ENCODE measurements at places on chromosomes 2 and 18. TPM values are rescaled to one million over a fixed set of nuclear protein-coding genes. Genes with fewer than 3 reads are reported as not detected.

DNA sequence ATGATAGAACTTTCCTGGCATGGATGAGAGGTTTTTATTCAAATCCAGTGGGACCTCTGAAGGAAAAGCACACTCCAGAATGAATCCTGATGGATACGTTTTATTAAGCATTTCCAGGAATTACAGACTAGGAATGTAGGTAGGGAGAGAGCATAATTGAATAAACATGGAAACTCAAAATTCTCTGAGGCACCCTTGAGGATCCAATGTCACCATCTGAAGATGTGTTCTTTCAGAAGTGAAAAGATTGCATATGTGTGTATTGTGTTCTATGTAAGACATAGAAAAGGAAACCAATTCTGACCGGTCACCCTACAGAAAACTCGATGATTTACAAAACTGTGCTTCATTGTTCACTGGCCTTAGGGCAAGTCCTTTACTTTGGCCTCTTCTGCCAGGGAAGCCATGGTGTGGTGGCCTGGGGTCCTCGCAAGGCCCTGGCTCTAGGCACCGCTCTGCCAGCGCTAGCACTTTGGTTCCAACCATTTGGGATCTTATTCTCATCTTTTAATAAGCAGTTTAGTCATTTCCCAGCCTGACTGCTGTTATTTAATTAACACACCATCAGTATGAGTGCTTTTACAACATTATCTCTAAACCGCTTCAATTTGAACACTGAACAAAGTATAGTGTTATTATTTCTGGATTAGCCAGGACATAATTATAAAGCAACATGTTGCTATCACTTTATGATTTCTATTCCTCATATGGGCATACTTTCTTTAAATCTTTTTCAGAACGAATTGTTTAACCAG lies 4.5 kb upstream of the GKN1 start:
- DNase-seq, result no peak

GRCh38 chr2:216071111-216071851 lies 10.3 kb downstream of the PECR start:
- no peak for DNase-seq

Gene CENPA
- 0.99 TPM for total RNA-seq

Gene RIOK3
- 63.0 TPM for total RNA-seq

GRCh38 chr18:31952223-31952622 lies 9.3 kb upstream of the TRAPPC8 start:
- no peak for DNase-seq

DNA sequence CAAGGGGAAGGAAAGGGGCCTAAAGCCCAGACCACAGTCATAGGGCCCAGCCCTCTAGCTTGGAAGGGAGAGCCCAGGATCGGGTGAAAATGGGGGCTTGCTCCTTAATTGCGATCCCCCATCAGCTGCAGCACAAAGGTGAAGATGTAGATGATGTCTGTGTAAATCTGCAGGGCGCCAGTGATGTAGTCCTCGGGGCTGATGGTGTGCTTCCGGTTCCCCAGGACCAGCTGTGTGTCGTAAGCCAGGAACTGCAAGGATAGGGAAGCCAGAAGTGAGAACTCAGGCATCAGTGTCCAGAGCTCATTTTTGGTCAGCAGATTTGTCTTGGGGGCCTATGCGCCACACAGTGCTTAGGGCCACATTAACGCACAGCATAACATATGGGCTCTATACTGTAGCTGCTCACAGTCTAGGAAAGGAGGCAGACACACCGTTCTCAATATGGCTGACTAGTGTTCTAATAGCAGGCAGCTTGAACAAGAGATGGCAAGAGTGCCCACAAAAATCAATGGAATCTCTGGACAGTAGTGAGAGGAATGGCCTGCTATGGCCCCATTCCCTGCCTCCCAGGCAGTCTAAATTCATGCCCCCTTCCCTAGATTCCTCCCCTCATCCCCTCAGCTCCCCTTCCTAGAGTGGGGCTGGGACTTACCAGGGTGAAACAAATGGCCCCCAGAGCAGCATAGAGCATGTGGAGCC lies 5.2 kb downstream of the PNKD start:
- DNase-seq, result no peak

- no peak for DNase-seq
Measured at GRCh38 chr18:36623681-36624190, 205.1 kb downstream of the TPGS2 start.

DNA sequence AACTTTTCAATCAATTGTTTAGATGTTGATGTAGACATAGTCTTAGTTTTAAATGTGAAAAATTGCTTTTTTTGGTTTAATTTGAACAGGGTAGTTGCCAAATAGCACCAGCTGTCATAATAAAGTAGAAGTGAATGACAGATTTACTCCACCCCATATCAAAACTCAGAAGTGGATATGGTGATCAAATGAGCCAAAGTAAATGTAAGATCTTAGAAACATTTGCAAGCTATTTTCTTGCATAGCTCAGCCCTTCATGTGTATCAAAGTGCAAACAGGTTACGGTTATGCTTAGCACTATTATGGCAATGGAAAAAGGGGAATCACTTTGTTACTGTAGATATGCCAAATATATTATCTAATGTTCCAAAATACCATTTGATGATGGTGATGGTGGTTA lies 540.9 kb upstream of the NRP2 start:
- DNase-seq, result no peak

Gene MCFD2
- total RNA-seq, result 121 TPM

Gene MYCN
- total RNA-seq, result 0.60 TPM

Gene HOXD9
- 1.1 TPM for total RNA-seq

GRCh38 chr2:139876321-139876720 lies 1096.1 kb upstream of the NXPH2 start:
- DNase-seq, result no peak

GRCh38 chr2:174914853-174915760 lies 90.1 kb downstream of the CHN1 start:
- peak; percentile 79 for DNase-seq

Gene MTHFD2
- total RNA-seq, result 81.2 TPM

- DNase-seq, result no peak
Measured at GRCh38 chr2:199814101-199814816, 36.7 kb downstream of the FTCDNL1 start.

- DNase-seq, result no peak
Measured at GRCh38 chr2:172415865-172416183, 11.6 kb upstream of the ITGA6 start.

DNA sequence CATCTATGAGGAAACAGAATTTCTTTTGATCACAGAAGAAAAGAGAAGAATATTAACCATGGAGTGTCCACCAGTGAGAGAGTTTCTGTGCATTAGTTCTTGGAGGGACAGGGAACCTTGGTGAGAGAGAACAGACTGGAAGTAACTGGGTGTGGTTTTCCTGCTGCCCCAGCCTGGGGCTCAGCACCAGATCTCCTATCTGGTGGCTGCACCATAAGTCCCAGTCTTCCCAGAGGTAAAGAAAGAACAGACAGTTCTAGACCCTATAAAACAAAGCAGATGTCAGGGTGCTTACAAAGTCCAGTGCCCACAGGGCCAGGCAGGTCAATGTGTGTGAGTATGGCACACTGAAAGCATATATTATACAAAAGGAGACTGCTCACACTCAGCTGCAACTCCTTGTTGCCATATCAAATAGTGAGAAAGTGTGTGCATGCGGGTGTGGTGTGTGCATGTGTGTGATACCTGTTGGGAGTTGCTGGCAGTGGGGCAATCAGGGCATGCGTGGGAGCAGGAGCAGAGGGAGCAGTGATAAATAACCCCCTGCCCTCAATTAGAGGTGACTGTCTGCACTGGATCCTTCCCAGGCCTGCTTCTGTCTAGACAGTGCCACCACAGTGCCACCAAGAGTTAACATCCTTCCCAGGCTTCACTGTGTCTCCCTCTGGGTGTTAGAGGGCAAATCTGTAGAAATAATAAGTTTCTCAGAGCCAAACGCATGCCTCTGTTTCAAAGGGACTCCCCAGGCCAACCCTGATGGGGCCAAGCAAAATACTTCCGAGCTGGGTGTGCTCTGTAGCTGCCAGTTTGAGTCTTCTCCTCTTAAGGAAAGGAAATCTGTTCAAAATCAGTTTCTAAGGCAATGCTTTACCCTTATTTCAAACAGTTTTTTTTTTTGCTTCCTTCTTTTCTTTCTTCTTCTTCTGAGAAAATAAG lies 45.7 kb downstream of the RDH14 start:
- DNase-seq, result no peak

GRCh38 chr2:135257383-135258090 lies 205.4 kb downstream of the RAB3GAP1 start:
- DNase-seq, result no peak

GRCh38 chr18:79248495-79249060 lies 147.2 kb upstream of the NFATC1 start:
- DNase-seq, result no peak

- no peak for DNase-seq
Measured at GRCh38 chr2:23664066-23664788, 262.7 kb downstream of the ATAD2B start.

Gene SEH1L
- total RNA-seq, result 28.3 TPM

DNA sequence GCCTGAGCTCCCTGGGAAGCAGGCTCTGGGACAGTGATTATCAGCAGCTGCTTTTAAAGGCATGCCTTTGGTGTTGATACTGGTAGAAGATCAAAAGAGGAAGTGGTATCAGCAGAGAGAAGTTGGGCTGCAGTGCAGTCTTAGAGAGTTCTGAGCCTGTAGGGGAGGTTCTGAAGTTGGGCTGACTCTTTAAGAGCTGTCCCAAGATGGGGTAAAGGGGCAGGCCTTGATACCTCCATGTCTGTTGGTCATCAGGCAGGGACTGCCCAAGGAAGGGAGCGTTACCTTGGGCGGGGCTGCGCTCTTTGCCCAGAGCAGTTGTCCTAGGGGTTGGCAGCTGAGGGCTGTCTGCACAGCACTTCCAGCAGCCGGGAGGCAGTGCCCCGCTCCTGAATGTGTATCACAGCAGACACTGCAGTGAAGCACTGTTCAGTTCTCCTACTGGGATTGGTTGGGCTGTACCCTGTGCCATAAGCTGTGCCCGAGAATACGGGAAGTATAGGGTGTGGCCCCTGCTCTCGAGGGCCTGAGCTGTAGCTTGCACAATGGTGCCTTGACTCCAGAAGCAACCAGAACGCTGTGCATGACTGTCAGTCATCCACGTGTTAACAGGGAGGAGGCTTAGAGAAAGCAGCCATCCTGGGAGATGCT lies 177.0 kb downstream of the CTIF start:
- no peak for DNase-seq

Gene MC5R
- total RNA-seq, result not detected

Gene VIL1
- total RNA-seq, result not detected

Data from left lung (tissue), 14 donors.